Right cardiac atrium (tissue), 5 donors: ENCODE measurements at places on chromosomes 4 and X. TPM values are rescaled to one million over a fixed set of nuclear protein-coding genes. Genes with fewer than 3 reads are reported as not detected.

The SSX4B gene
- total RNA-seq = not detected

DNA sequence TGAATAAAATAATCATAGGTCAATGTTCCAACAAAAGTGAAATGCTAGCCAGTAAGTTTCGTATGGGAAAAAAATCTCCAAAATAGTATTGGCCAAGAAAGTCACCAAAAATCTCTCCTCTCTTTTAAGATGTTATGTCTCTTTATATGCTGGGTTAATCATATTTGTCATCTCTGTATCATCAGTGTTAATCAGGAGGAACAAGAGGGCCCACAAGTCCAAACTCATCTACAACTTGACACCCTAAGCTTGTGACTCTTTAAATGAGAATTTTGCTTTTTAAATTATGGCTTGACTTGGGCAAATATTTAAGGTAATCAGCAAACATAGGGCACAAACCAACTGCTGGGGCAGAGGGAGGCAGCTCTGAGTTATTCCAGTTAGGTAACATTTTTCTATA is 75.5 kb downstream of the AMMECR1 start:
- no peak for DNase-seq

DNA sequence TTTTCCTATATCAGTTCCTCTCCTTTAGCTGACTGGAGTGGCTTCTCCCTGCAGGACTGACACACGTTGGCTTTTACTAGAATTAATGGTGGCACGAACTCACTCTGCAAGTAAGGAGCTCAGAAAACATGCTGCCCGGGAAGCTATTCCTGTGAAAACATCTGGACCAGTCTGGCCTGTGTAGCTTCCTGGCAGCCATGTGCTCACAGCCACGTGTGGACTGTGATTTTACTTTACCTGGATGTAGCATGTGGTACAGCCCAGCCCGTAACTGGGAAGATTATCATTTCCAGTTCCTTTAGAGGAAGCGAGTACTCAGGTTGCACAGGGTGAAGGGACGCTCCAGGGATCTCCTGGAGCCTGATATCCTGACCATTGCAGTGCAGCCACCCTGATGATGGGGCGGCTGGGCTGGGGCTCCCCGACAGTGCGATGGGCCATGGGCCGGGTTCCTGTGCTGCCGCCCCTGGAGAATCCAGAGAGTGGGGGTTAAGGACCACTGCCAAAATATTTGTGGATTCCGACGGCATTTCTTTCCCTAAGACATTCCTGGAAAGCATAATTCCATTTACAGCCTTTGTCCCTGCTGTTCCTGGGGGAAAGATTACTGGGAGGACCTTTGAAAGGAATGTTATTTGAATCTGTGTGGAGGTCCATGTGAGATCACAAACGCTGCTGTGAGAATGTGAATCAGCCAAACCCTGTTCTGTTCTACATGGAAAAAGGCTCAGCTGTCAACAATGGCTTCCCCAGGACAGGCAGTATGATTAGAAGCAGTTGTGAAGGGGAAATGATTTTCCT is 35.0 kb downstream of the PROM1 start:
- DNase-seq = no peak

- no peak for DNase-seq
Observed at GRCh38 chrX:148784856-148785255, 284.4 kb downstream of the AFF2 start.

GRCh38 chr4:15577508-15577907 is 77.6 kb downstream of the FBXL5 start:
- DNase-seq = no peak

DNA sequence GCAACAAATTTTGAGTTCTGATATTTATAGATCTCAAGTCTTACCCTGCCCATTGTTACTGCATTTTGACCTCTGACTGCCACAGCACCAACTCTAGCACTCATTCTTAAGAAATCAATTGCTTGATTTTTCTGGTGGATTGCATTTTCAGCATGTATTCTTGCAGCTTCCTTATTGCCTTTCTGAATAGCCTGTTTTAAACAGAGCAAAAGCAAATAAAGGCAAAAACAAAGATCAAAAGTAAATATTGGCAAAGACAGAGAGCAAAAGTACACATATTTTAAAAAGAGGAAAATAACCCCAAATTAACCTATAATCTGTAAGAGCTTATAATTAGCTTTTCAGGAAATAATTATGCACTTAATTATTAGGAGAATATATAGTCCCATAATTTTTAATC is 129.4 kb upstream of the TENT5D start:
- no peak for DNase-seq

GRCh38 chr4:175530655-175531054 is 281.4 kb downstream of the GPM6A start:
- no peak for DNase-seq
